ENCODE measurements at places on chromosomes 5 and 9.

DNA sequence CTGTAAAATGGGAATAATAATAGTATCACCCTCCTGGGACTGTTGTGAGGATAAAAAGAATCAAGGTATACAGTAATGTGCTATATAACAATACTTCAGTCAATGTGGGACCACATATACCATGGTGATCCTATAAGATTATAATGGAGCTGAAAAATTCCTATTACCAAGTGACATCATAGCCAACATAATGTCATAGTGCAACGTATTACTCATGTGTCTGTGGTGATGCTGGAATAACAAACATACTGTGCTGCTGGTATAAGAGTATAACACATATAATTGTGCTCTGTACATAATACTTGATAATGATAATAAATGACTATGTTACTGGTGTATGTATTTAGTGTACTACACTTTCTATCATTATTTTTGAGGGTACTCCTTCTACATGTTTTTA lies 38.1 kb downstream of the LIFR start:
- DNase-seq = no peak

DNA sequence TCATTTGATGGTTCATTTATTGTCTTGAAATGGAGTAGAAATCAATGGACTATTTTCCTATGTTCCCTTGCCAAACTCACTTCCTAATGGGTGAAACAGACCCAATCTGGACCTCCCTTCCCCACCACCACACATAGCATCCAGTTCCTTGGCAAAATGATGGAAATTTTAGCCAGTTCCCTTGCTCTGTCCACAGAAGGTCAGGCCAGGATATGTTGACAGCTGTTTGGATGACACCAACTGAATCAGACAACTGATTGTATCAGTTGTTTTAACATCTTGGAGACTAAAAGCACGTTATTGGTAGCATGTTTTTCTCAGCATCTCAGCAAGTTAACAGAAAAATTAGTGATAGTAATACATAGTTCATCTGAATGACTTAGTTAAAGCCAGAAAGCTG lies 534.8 kb downstream of the PSAT1 start:
- no peak for DNase-seq

GRCh38 chr5:52983731-52984636 lies 5.2 kb upstream of the ITGA2 start:
- no peak for DNase-seq

DNA sequence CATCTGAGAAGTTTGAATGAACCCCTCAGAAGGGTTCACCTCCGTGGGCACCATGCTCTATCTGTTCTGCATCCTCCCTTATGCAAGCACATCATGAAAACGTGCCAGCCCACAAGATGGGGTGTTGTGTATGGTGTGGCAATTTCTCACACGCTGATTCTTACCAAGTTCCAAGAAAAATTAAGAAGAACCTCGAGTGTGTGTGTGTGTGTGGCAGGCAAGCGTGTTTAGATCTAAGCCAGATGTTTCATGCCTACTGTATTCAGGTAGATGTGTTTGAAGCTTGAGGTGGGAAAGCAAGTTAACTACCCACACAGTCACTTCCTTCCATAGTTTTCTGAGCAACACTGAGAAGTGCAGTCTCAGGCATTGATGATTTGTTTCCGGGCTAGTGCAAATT lies 77.7 kb upstream of the GNA14 start:
- no peak for DNase-seq

GRCh38 chr9:126472198-126472947 lies 141.4 kb upstream of the LMX1B start:
- DNase-seq = no peak

- DNase-seq = no peak
Measured at GRCh38 chr9:128372784-128373183, 1.6 kb downstream of the URM1 start.

Data from glutamatergic neuron (in vitro differentiated cells).